ENCODE measurements at places on chromosomes 1 and 21.
A peak's percentile ranks its signal among the peaks of the same experiment; 100 is the strongest.

- ATAC-seq: no peak
Measured at GRCh38 chr1:36367798-36368197, 17.9 kb downstream of the STK40 start.

GRCh38 chr1:31483012-31483946 lies 70.3 kb downstream of the SERINC2 start:
- ATAC-seq: peak; percentile 97

DNA sequence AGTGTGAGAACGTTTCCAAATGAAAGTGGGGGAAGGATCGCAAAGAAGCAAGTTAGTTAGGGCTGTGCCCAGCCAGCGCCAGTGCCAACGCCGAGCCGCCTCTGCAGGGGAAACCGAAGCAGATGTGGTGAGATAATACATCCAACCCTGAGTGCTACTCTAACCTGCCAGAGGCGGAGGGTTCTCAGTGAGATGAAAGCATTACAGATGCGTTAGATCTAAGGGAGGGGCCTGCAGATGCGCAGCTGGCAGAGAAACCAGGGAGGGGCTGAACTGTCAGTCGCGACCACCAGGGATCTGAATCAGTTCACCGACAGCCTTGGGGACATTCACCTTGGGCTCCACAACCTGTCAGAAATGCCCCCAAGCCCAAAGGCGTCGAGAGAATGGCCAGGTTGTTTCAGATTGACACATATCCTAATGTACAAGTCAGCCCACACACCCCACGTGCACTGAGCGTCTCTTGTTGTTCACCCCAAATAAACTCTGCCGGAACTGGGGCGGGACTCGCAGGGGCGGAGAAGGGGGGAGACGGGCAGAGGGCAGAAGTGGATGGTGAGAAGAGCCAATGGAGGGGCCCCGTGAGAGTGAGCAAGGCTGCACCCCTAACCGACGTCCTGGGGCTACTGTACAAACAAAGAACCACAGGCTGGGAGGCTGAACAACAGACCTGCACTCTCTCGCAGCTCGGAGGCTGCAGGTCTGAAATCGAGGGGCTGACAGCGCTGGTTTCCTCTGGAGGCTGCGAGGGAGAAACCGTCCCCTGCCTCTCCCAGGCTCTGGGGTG lies 8.7 kb upstream of the UMODL1 start:
- peak; percentile 55 for ATAC-seq

- ATAC-seq: peak; percentile 65
Measured at GRCh38 chr21:28396421-28396820, 596.3 kb downstream of the LTN1 start.

DNA sequence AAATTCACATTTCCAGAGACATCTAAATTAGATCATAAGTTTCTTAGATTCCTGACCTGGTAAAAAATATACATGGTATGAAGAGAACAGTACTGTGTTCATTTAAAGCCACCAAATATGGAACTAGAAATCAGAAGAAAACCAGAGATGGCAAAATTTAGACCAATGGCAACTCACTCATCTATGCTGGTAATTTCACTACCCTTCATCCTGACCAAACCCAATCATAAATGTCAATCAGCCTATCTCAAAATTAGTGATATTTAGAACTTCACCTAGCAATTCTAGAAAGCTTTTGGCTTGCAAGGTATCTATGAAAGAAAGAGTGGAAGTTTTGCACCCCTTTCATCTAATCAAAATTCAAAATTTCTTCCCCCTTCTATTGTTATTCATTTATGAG lies 107.7 kb downstream of the NIBAN1 start:
- no peak for ATAC-seq

- no peak for ATAC-seq
Measured at GRCh38 chr1:213277036-213277435, 226.0 kb downstream of the RPS6KC1 start.

DNA sequence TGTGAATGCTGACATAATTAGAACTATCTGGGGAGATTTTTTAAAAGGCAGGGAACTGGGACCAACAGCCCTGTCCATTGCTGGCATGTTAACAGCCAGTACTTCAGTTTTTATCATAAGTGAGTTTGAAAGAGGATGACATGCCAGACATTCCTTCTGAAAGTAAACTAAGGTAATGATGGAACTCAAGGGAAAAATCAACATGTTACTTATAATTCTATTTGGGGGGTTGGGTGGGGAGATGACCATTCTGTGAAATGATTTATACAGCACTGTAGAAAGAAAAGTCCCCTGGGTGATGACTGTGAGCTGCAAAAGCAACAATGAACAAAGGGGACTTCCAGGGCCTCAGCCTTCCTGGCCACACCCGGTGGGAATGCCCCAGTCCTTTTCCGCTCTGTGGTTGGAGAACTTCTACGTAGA lies 5.4 kb upstream of the LAMC2 start:
- peak; percentile 66 for ATAC-seq

DNA sequence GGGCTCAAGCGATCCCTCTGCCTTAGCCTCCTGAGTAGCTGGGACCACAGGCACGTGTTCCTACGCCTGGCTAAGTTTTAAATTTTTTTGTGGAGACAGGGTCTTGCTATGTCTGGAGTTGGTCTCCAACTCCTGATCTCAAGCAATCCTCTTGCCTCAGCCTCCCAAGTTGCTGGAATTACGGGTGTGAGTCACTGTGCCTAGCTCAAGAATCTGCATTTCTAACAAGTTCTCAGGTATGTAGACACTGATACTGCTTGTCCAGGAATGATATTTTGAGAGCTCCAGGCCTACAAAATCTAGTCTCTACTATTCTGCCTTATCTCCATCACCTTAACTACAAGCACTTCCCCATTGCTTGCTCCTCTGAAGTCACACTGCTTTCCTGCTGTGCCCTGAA lies 22.3 kb downstream of the ANGPTL7 start:
- ATAC-seq: no peak

- ATAC-seq: no peak
Measured at GRCh38 chr21:39103689-39104088, 79.6 kb downstream of the PSMG1 start.

DNA sequence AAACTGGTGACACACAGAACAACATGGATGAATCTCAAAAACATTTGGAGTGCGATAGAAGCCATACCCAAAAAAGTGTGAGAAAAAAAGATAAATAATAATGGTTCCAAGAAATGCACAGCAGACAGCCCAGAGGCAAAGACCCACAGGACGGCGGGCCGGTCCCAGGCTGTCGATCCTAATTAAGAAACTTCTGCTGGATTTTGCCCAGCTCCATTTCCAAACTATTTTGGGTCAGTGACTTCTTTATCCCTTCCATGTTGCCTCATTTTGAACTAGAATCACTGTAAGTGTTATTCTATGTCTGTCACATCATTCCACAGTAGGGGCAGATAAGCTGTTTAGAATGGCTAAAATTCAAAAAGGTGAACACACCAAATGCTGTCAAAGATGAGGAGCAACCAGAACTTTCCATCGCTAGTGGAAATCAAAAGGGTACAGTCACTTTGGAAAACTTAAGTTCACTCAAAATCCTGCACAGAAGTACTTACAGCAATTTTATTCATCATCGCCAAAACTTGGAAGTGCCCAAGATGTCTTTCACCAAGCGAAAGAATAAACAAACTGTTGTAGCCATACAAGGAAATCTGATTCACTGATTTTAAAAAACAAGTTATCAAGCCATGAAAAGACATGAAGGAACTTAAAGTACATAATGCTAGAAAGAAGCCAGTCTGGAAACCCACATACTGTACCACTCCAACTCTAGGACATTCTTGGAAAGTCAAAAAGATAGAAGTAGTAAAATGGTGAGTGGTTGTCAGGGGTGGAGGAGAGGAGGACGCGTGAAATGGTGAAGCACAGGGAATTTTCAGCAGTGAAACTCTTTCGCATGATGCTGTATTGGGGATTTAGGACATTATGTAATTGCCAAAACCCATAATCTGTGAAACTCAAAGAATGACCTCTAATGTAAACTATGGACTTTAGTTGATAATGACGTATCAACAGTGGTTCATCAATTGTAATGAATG lies 7.5 kb downstream of the NBPF1 start:
- ATAC-seq: no peak

- ATAC-seq: no peak
Measured at GRCh38 chr21:42369821-42370220, 3.5 kb upstream of the TFF1 start.

DNA sequence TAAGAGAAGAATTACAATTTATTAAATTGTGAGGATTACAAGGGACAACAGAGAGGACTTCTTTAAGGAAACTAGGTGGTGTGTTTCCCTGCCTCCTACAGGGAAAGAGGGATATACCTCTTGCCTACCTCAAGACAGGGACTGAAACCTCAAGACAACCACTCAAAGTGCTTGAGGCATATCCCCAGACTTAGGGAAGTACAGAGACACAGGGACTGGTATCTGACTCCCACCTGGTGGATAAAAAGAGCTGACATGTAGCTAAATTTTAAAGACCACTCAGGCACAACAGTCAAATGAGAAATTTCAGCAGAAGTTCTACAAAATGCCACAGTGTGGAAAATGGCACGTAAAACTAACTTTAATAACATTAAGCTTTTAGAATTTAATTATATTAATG lies 21.3 kb downstream of the DENND2C start:
- no peak for ATAC-seq

GRCh38 chr1:8297245-8297644 lies 20.7 kb upstream of the SLC45A1 start:
- ATAC-seq: no peak

DNA sequence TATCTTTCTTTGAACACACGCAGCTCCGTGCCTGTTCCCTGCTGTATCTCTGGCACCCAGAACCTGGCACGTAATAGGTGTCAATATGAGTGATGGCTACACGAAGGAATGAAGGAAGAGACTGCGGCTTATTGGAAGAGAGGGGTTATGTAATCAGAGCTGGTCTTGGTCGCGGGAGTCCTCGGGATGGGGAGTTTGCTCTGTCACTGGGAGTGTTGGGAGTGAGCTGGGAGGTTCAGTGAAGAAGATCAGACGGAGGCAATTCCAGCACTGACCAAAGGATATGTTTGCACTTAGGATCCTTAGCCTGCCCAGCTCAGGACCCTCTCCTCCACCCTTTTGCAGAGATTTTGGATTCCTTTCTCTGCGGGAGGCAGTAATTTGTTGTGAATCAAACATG lies 709.1 kb downstream of the PTPRU start:
- ATAC-seq: no peak

DNA sequence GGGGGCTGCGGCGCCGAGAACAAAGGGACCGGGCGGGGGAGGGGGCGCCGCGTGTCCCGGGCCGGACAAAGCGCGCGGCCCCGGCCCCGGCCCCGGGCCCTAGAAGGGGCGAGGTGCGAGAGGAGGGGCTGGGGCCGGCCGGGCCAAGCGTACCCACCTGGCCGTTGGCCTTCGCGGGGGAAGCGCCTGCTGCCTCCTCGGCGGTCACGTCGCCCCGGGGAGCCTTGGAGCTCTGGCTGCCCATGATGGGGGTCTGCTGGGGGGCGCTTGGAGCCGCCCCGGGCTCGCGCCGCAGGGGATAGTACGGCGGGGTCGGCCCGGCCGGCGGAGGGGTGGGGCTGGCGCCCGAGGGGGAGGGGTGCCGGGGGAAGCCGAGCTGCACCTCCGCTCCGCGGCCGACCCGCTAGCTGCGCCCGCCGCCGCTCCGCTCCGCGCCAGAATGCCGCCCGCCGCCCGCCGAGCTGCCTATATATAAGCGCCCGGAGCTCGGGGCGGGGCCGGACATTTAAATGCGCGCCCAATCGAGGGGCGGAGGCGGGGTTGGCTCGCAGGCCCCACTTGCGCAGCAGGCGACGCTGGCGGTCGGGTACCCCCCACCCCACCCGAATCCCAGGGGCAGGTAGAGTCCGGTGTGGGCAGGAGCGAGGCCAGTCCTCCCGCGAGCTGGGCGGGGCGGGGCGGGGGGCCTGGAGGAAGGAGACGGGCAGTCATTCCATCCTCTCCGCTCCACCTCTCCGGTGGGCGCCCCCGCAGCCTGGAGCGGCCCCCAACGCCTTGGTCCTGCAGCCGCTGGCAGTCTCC lies at the start of gene MARCKSL1:
Gene MARCKSL1, minus strand, starts transcription at position 444 of the 801 bp plus-strand sequence. Its CDS starts 200 bp downstream, at position 244.
- ATAC-seq: peak; percentile 55

GRCh38 chr1:27346991-27347624 lies 5.3 kb downstream of the SYTL1 start:
- ATAC-seq: no peak

DNA sequence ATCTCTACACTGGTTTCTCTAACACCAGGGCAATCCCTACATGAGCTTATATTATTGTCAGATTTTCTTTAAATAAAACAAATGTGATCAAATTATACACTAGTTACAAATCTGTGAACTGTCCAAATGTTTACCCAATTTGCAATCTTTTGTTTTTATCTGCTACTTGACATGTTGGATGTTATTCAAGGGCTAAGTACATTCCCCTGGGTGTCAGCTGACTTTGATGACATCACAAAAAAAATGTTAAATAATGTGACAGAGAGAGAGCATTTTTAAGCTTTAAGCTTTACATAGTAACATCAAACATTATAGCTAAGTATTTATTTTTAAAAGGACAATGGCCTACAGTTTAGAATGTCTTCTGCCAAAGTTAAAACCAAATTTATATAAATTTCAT lies 431.3 kb upstream of the PKN2 start:
- no peak for ATAC-seq

DNA sequence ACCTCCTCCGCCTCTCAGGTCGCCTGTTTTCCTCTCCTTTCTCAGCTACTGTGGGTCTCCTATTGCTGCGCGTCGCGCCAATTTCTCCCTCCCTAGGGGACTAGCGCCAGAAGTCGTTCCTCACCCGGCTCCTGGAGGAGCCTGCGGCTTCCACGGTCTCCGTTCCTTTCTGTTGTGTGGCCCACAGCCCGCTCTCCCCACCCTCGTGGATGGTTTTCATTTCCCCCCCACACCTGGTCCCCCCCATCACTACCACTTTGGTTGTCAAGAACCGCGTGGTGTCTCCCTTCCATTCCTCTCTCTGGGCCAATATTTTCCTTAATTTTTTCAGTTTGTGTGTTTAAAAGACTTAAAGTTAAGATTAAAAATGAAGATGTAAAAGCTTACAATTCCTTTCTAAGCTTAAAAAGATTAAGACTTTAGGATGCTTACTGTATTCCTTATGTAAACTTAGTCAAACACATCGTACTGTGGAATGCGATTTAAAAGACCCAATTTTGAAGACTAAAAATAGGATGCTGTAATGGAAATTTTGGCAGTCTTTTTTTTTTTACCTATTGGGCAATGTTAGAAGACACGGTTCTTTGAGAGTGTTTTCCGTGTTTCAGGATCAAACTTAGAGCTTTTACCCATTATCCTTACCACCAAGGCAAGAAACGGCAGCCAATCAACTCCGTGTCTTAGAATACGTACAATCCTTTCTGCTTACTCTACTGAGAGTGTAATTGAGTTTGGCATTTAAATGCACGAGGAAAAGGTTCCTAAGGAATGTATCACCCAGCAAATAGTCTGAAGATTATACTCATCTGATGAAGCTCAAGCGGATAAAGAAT lies 773 bp downstream of the CNST start:
- ATAC-seq: peak; percentile 12

GRCh38 chr21:16514316-16514715 lies 784.5 kb downstream of the USP25 start:
- ATAC-seq: no peak
